RWPE1 (cell line): ENCODE measurements at places on chromosomes 5 and 9.
A peak's percentile ranks its signal among the peaks of the same experiment; 100 is the strongest.

DNA sequence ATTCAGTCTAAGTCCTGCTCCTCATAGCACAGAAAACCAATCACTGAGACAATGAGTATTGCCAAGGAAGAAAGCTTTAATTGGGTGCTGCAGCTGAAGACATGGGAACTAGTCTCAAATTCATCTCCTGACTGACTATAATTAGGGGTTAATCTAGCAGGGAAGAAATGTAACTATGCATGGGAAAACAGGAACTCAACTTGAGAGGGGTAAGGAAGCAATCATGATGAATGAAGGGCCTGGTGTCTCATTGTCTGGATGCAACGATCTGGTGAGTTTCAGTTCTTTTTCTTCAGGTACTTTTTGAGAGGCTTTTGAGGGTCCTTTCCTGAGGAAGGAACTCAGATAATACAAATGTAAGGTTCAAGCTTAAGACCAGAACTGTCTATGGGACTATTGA, 24.0 kb upstream of the OCLN start:
- DNase-seq: no peak

DNA sequence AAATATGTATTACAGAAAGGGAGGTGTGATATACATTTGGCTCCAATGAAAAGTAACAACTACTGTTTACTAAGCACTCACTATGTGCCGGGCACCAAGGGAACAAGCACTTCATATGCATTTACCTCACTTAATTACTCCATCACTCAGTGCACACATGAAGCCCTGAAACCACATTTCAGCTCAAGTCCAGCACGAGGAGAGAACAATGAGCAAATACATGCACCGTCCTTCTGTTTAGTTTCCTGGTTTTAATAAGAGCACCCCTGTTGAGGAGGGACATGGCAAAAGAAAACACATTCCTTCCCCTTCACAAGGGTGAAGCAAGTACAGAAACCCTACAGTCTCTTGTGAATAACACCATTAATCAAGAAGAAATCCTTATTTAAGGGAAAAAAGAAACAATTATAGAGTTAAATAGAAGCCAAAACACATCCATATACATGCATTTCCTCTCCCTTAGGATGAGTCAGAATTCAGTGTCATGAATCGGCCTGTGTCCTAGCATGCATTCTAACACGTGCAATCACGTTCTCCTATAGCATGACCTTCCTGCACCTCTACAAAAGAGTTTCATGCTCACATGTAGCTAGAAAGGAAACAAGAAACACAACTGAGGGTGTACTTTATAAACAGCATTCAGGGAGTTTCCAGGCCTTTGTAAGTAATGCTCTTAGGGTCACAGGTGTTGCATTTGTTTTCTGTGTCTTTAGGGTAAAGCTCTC, 411.6 kb downstream of the BNC2 start:
- DNase-seq: peak; percentile 37

- peak; percentile 92 for DNase-seq
Observed at GRCh38 chr9:126558051-126558665, 55.6 kb upstream of the LMX1B start.

- DNase-seq: peak; percentile 99
Observed at GRCh38 chr9:134443174-134444037, 117.2 kb downstream of the RXRA start.

DNA sequence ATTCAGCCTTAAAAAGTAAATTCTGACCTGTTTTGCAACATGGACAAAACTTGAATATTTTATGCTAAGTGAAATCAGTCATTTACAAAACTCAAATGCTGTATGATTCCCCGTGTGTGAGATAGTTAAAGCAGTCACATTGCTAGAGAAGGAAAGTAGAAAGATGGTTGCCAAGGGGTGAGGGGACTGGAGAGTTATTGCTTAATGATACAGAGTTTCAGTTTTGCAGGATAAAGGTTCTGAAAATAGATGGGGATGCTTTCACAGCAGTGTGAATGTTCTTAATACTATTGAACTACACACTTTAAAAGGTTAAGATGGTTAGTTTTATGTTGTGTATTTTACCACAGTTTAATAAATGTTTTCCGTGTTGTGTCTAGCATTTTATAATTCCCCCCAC, 51.2 kb downstream of the SGCD start:
- no peak for DNase-seq

- DNase-seq: no peak
Observed at GRCh38 chr9:93601666-93602065, 25.3 kb downstream of the PHF2 start.

DNA sequence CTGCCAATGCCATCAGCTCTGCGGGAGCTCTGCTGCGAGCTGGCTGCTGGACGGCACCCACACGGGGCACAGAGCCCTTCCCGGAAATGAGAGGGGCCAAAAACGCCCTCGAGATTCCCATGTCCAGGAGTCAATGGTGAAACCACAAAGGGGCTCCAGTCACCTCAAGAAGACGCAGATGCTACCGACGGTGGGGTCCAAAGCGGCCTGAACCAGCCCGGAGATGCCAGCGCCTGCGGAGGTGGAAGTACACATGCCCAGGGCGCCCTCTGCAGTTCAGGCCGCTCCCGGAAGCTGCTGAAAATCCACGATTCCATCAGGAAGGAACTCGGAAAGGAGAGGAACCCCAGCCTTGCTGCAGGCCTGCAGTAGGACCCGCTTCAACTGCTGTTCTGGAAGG, 82.4 kb upstream of the SELENOP start:
- DNase-seq: no peak

GRCh38 chr9:129860653-129861446, 25.6 kb downstream of the USP20 start:
- DNase-seq: no peak

DNA sequence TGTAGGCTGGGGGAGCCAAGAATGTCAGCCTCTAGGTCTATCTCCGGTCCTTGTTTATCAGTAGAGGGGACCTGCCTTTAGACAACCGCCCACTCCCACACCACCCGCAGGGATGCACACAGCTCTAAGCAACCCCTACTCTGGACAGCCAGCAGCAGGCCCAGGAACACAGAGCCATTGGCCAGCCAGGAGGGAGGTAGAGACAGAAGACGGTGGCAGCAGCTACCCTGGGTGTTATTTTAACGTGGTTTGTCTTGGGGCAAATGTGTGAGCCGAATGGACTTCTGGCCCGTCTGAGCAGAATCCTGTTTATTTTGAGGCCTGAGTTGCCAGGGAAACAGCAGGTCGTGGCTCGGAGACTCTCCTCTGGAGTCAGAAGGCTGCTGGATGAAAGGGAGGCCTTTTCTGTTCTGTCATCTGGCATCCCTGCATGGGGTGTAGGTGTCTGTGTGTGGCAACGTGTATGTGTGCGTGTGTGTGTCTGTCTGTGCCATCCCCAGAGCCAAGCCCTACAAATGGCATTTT, 382 bp upstream of the FGF1 start:
- DNase-seq: peak; percentile 58

GRCh38 chr5:59038798-59039295, 456.0 kb downstream of the RAB3C start:
- no peak for DNase-seq

- DNase-seq: no peak
Observed at GRCh38 chr9:96149533-96150280, 152.3 kb downstream of the HSD17B3 start.

- DNase-seq: no peak
Observed at GRCh38 chr5:51302343-51302742, 80.9 kb upstream of the ISL1 start.

- DNase-seq: peak; percentile 13
Observed at GRCh38 chr5:78293851-78294247, 649 bp downstream of the AP3B1 start.

GRCh38 chr9:1233568-1233967, 183.4 kb downstream of the DMRT2 start:
- DNase-seq: no peak

GRCh38 chr9:2798423-2798822, 45.5 kb downstream of the PUM3 start:
- DNase-seq: no peak

DNA sequence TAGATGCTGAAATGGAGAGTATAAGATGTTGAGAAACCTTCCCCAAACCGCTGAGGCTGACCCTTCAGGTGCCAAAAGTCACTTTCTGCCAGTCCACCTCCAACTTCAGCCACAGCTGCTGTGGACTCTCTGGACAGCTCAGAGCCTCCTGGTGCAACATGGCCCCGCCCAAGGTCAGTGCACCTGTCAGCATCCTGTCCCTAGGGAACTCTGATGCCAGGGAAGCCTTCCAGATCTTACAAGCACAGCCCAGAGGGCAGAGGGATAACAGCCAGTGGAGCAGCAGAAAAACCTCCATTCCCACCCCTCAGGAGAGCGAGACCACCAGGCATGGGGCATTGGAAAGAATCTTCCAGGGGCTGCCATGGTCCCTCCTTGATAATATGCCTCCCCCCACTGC, 10.5 kb upstream of the PTGES2 start:
- DNase-seq: no peak

DNA sequence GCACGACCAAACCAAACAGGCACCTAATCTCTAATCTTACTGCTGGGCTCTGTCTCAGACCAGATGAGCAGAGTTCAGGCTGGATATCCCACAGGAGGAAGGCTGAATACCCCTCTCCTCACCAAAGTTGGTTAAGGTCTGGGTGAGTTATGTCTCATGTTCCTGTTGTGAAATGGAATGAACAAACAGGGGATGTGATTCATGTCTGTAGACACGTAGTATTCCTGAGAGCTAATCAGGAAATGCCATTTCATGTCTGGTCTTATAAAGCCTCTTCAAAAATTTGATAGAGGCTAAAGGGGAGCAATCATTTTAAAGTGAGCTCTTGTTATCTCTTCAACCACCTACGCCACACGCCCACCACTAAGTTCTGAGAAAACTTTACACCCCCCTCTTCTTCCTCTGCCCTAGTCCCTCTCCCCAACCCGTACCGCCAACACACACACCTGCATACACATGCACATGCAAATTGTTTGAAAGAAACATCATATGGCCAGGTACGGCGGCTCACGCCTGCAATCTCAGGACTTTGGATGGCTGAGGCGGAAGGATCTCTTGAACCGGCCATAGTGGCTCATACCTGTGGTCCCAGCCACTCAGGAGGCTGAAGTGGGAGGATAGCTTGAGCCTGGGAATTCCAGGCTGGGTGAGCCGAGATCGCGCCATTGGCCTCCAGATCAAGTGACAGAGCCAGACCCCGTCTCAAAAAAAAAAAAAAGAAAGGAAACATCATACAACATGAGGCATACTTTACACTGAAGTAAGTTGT, 69.8 kb upstream of the RAI14 start:
- DNase-seq: peak; percentile 87

DNA sequence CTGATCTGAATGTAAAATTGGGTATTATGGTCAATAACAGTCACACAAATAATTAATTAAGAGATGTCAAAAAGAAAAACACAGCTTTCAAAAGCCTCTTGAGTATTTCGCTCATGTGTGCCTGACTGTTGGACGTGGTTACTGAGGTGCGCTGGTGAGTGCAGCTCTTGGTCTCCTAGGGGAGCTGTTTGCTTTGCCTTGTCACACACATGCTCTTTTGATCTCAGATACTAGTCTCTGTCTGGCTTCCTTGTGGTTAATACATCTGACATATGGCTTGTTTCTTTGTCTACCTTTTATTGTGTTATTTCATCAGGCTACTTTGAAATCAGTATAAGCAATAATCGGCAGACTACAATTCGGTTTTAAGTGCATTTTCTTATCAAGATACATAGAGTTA, 51.5 kb downstream of the PCSK1 start:
- no peak for DNase-seq

- DNase-seq: peak; percentile 98
Observed at GRCh38 chr9:129910628-129911567, 75.6 kb downstream of the USP20 start.

GRCh38 chr9:114480746-114481435, 24.4 kb downstream of the WHRN start:
- DNase-seq: no peak

- DNase-seq: no peak
Observed at GRCh38 chr9:118631956-118632355, 737.3 kb downstream of the BRINP1 start.

DNA sequence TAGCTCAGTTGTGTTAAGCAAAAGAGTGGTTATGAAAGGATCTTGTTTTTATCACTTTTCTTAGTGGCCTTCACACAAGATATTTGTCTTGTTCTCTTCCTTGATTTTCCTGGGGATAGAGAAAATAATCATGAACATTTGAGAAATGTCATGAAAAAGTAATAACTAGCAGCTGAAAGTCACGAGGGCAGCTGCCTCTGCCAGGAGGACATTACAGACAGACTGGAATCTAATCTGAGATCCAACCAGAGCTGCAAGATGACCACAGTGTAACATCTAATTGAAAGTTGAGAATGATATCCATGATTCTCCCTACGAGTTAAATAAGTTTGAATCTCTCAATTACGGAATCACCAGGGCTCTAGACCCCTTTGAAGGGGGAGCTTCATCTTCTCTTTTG, 274.9 kb downstream of the ARHGAP26 start:
- DNase-seq: no peak

GRCh38 chr5:150024346-150024984, 23.9 kb downstream of the HMGXB3 start:
- no peak for DNase-seq

DNA sequence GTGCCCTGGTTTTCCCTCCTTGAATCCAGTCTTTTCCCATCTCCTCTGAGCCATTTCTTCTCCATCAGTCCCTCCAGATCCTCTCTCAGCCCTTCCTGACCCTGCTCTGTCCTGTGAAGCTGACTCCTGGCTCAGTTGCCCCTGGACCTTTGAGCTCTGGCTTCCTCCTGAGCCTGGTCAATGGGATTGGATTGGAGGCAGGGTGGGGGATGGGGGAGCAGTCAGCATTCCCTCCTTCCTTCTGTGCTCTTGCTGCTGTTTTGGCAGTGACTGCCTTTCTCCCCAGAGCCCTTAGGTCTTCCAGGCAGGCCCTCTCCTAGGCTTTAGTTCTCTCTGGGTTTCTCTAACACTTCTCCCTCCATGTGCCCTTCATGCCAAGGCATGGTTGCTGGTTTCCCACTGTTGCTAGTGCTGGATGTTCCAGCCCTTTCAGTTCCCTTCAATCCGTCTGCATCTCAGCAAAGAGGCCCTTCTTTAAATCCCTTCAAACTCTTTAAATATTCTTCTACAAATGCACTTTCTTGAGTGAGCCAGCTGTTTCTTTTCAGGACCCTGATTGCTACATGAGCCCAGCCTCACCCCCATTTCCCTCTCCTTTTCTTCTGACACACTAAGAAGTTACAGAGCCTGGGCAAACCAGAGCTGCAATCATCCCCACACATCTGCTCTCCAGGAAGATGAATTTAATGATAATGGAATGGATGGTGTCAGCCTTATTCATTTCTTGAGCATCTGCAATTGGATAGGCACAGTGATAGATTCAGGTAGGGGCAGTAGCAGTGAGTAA, 2.2 kb downstream of the TNFSF15 start:
- DNase-seq: no peak

GRCh38 chr5:84239494-84239893, 145.2 kb downstream of the EDIL3 start:
- DNase-seq: peak; percentile 82

DNA sequence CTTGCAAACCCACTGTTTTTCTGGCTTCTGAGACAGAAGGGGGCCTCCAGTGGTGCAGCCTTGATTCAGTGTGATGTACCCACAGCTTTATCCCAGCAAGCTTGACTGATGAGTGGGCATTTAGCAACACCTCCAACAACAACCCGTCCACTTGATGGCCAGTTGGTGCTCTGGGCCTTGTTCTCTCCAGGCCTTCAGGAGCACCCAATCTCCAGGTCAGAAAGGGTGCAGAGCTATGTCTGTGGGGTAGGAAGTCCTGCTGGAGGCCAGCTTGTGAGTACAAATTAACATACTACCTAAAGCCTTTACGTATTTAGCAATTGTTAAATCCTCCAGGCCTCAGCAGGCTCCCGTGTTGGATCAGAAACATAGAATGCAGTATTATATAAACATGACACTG, 10.1 kb upstream of the TRIM52 start:
- no peak for DNase-seq
